ENCODE measurements at places on chromosomes 6 and 20.

- peak; percentile 23 for DNase-seq
Observed at GRCh38 chr6:55528624-55529023, 50.4 kb downstream of the HMGCLL1 start.

DNA sequence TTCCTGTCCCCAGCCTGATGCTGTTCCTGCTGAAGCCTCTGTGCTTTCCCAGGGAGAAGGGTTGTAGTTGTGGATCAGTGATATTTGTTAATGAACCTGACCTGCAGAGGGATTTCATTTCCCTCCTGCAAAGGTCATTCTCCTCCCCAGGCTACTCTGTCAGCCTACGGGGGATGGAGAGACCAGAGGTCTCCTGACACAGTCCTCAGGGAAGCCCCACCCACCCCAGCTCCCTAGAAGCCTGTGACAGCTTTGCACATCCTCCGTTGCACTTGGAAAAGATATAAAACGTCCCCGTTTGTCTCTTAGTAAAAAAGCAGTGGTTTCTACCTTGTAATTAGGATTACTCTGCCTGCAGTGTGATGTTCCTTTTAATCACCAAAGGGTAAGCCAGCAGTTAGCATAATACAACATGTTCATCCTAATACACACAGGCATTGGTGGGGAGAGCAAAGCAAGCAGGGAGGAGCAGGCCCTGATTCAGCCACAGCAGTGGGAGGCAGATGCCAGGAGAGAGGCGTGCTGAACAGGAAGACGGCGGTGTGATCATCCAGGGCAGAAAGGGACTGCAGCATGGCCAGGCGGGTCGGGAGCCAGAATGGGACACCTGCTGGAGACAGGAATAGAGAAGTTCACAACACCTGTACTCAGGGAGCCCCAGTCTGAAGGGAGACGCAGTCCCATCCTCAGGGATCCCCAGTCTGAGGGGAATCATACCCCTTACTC is 293.5 kb downstream of the LRFN2 start:
- no peak for DNase-seq

DNA sequence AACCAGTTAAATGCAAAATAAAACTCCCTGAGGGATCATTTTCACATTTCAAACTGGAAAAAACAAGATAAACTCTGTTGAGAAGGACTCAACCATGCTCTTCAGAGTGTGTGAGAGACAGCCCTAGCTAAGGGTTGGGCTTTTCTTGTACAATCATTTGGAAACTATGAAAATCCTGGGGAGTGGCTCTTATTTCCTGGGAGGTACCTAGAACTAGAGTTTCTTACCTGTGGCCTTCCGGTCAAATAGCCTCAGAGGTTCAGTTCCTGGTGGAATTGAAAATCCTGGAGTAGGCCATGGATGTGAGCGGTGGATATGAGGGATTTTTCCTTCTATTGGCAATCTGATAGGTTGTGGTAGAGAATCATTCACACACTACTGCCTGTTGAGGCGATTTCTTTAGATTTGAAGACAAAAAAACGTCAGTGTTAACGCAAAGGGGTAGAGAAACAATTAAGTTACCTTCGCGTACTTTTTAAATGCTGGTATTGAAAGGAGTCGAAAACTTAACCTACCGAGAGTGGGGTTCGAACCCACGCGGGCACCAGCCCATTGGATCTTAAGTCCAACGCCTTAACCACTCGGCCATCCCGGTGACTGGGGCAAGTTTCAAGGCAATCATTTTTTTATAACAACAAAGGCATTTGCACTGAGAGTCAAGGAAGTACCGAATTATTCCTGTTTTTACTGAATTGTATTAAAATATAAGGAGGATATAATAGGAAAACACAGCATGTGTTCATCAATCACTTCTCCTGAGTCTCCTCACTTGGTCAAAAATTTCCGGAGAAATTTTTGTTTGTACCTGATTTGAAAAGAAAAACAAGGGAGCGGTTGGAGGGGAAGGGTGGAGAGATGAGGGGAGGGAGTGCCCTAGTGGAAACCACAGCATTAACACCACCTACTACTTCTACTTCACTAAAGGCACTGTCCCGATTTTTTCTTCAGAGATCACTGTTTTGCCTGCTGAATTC is 191.3 kb downstream of the OR2B2 start:
- DNase-seq = no peak

DNA sequence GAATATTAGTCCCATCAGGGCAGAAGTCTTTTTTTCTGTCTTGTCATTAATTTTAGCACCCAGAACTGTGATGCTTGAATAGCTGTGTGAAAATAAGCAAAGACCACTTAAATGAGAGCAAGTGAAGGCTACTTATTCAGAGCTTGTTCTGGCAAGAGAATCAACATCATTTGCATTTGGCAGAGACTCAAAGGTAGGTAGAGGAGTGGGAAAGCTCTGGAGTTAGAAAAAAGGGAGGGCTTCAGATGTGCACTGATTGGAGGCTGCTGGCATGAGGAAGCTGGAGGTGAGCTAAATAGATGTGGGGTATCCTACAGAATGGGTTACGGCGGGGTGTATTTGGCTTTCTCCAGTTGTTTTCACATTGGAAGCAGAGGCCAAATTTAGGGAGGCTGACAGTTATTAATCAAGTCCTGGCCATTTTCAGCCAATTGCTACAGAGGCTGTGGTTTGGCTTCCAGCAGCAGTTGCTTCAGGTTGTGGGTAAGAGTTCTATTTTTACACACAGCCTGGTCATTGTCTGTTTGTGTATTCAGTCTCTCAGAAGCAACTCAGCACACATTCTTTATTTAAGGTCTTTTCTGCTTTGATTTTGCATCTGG is 254.3 kb downstream of the BTBD3 start:
- DNase-seq = no peak

DNA sequence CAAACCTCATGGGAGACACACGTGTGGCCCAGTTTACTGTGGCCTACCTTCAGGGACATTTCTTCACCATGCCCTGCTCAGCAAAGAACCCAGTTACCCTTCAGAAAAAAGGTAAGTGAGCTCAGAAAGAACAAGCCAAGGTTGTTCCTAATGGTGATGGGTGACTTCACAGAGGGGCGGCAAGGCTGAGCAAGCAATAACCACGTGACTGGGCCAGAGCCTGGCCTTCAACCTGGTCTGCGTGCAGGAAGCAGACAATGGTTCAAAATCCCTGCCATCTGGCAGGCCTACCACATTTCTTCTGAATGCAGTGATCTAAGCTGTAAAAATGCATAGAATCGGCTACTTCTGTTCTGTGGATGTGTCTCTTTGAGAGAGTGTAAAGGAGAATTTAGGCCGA is 115.5 kb upstream of the CST7 start:
- no peak for DNase-seq

DNA sequence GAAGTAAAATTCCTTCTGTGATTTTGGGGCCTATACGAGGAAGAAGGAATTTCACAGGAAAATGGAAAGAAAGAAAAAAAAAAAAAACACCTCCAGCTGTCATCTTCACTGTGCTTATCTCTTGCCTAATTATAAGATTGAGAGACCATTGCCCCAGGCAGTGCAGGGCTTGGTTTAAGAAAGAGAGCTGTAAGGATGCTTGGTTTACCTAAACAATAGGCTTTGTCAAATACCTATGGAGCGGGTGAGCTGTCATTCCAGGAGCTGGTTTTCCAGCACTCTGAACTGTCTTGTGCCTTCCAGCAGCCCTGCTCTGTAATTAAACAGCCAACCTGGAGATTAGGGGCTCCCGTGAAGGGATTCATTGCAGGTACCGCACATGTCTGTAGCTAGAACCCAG is 137.8 kb downstream of the EDN3 start:
- DNase-seq = peak; percentile 18

DNA sequence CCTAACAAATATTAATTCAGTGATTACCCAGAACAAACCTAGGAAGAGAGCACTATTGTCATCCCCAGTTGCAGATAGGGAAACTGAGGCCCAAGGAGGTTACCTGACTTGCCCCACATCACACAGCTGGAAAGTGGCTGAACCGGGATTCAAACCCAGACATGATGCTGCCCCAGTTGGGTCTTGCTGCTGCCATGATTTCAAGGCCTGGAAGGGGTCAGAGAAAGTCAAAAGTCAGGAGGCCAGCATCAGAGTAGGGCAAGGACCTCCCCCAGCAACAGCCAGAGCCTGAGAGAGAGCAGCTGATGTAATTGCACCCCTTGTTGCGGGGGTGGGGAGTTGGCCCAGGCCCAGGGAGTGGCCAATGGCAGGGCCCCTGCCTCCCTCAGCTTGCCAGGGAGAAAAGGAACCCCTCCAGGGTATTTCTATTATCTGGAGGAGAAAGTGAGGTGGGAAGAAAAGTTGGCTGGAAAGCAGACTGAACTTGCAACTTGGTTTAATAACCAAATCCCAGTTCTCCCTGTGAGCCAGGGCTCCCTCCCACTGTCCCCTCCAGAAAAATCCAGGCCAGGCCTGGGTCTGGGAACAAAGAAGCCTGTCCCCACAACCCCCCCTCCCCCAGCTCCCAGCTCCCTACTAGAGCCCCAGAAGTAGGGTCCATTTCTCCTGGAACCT is 83.6 kb downstream of the MRPL14 start:
- peak; percentile 40 for DNase-seq

DNA sequence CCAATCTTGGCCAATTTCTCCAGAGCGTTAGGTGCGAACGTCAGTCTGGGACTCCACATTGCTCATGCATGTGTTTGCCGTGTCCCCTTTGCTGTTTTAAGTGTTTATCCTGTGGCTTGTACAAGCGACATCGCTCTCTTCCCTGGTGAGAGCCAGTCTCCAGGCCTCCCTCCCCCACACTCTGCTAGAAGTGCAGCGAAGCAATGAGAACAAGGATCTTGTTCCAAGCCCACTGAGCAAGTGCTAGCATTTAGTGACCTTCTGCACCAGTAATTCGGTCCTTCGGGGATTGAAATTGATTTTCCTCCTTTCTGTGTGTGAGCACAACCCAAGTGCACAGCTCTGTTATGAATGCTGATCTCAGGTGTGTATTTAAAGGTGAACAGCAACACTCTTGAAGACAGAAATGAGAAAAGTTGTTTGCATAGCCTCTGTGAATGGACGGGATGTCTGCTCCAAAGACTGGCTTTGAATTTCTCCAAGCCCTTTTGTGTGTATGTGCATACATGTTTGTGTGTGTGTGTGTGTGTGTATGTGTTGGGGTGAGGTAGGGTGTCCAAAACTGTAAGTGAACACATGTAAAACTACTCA is 29.0 kb downstream of the CD83 start:
- no peak for DNase-seq
